ENCODE measurements at places on chromosomes 13 and 19. TPM values are rescaled to one million over a fixed set of nuclear protein-coding genes. Genes with fewer than 3 reads are reported as not detected.

Gene CEACAM5
- not detected for total RNA-seq

Gene IFNL1
- not detected for total RNA-seq

Gene MBD3
- 125 TPM for total RNA-seq

Gene CFD
- 0.94 TPM for total RNA-seq

Gene MUC16
- total RNA-seq, result not detected

All from activated T-helper 2 cell treated with anti-CD3 and anti-CD28 coated beads, Interferon-gamma antibody, Interleukin-2, Interleukin-4, amounts not matched to agents 10 μg/mL and 5 μg/mL and 100 μg/mL, durations not matched to agents 14 hours and 24 hours and 36 hours (primary cell).